ENCODE measurements at places on chromosomes 1 and 21. TPM values are rescaled to one million over a fixed set of nuclear protein-coding genes. Genes with fewer than 3 reads are reported as not detected.
A peak's percentile ranks its signal among the peaks of the same experiment; 100 is the strongest.

DNA sequence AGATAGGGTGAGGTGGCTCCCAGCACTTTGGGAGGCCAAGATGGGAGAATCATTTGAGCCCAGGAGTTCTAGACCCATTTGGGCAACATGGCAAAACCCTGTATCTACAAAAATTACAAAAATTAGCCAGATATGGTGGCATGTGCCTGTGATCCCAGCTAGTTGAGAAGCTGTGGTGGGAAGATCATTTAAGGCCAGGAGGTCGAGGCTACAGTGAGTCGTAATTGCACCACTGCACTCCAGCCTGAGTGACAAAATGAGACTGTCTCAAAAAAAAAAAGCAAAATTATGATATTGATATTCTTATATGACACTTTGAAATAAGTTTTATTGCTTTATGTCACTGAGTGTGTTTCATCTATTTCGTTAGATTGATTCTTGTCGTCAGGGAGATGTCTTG is 7.4 kb downstream of the ACADM start:
- H3K27ac ChIP-seq, result no peak overlapping the region
- H3K27me3 ChIP-seq, result no peaks in the 10 kb centered on the region
- no peaks in the 10 kb centered on the region for H3K4me1 ChIP-seq
- H3K4me3 ChIP-seq, result no peak overlapping the region

- H3K4me3 ChIP-seq, result no peak overlapping the region
- peaks cover 10% of the 10 kb centered on the region for H3K36me3 ChIP-seq
- DNase-seq, result peak; percentile 72
- H3K27ac ChIP-seq, result no peak overlapping the region
- no peaks in the 10 kb centered on the region for H3K27me3 ChIP-seq
Observed at GRCh38 chr1:243508303-243508713, 252.5 kb downstream of the SDCCAG8 start.

DNA sequence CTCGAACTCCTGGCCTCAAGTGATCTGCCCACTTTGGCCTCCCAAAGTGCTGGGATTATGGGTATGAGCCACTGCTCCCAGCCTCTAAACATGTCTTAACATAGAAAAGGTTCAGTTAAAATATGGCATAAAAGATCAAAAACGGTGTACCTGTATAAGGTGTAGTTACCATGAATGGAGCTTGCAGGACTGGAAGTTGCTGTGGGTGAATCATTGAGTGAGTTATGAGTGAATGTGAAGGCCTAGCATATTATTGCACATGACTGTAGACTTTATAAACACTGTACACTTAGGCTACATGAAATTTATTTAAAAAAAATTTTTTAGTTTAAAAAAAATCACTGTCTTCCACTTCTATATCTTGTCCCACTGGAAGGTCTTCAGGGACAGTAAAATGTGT is 15.7 kb downstream of the ABCD3 start:
- H3K36me3 ChIP-seq, result no peaks in the 10 kb centered on the region
- no peak overlapping the region for H3K4me3 ChIP-seq
- DNase-seq, result no peak
- H3K27ac ChIP-seq, result no peak overlapping the region

DNA sequence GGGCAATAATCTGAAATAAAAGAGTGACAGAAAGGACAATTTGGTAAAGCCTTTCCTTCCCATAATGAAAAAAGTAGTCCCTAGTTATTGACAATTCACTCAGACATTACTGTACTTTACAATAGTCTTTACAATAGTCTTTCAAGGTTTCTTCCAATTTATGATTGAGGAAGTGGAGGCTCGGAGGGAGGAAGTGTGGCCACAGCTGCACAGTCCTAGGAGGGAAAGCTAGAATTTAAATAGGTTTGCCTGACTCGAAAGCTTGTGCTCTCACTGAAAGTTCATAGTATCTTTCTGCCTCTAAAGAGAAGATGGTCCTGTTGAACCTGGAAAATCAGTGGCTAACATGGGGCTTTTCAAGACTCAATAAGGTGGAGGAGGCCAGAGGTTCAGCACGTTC is 203.2 kb downstream of the SDCCAG8 start:
- no peak for DNase-seq
- H3K4me3 ChIP-seq, result no peak overlapping the region
- no peaks in the 10 kb centered on the region for H3K36me3 ChIP-seq
- no peak overlapping the region for H3K27ac ChIP-seq
- H3K4me1 ChIP-seq, result no peaks in the 10 kb centered on the region

DNA sequence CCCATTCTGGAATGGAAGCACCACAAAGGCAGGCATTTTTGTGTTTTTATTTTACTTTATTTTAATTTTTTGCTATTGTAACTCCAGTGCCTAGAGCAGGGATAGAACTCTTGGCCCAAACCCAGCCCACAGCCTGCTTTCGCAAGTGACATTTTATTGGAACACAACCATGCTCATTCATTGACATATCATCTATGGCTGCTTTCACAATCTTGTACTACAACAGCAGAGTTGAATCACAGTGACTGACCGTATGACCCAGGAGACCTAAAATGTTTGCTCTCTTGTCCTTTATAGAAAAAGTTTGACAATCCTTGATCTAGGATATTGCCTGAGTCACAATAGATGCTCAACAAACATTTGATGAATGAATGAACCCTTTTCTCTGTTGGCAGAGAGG is 83.9 kb upstream of the ATP1A1 start:
- H3K36me3 ChIP-seq, result no peaks in the 10 kb centered on the region
- H3K4me3 ChIP-seq, result no peak overlapping the region
- no peak for DNase-seq
- no peaks in the 10 kb centered on the region for H3K4me1 ChIP-seq
- H3K27me3 ChIP-seq, result no peaks in the 10 kb centered on the region
- H3K27ac ChIP-seq, result no peak overlapping the region

DNA sequence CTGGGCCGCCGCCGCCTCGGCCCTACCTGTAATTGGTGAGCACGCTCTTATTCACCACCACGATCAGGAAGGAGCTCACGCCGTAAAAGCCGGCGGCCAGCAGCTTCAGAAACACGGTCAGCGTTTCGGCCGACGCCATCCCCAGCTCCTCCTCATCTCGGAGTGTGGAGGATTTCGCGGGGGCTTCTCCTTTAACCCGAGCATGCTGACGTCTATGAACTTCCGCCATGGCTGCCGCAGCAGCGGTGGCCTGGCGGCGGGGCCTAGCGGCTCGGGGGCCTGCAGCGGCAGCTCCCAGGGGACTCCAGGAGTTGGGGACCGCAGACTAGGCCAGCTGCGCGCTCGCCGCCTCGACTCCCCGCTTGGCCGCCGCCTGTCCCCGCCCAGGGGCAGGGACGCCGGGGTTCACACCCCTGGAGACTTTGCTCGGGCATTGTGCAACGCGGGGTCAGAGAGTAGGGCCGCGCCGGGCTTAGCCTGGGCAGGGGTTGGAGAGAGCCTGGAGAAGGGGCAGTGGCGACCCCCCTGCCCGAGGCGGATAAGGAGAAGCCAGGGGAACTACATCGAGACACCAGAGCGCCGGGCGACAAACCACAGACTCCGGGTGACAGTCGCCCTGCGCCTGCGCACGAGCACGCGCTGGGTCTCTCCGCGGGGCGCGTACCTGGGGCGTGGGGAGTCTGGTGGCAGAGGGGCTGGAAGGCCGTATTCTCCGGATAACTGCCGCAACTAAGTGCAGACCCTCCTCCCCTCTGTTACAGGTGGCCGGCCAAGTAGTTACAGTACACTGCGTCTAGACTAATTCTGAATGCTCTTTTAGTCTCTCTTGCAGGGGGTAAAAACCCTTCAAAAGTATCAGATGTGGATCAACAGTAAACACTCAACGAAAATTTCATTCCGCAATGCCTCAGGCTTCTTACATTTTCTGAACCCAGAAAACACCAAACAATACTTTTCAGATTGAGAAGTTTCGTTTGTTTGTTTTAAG is at the start of gene SLC35D1:
Gene SLC35D1 (minus strand): TSS at position 364 of the 988 bp plus-strand sequence. CDS start 135 bp downstream, at position 229.
- H3K4me3 ChIP-seq, result peak within 1 kb of the TSS; percentile 92
- peak within 1 kb of the TSS; percentile 97 for H3K27ac ChIP-seq
- H3K27me3 ChIP-seq, result no peaks in the 10 kb centered on the region

The HEYL gene
- total RNA-seq, result 1.5 TPM

The INAVA gene
- total RNA-seq, result 331 TPM
